Gastroesophageal sphincter (tissue), 4 donors: ENCODE measurements at places on chromosomes 11 and 22.
A peak's percentile ranks its signal among the peaks of the same experiment; 100 is the strongest.

- ATAC-seq = no peak
These were observed 198.5 kb upstream of the MTNR1B start for GRCh38 chr11:92770981-92771380.

DNA sequence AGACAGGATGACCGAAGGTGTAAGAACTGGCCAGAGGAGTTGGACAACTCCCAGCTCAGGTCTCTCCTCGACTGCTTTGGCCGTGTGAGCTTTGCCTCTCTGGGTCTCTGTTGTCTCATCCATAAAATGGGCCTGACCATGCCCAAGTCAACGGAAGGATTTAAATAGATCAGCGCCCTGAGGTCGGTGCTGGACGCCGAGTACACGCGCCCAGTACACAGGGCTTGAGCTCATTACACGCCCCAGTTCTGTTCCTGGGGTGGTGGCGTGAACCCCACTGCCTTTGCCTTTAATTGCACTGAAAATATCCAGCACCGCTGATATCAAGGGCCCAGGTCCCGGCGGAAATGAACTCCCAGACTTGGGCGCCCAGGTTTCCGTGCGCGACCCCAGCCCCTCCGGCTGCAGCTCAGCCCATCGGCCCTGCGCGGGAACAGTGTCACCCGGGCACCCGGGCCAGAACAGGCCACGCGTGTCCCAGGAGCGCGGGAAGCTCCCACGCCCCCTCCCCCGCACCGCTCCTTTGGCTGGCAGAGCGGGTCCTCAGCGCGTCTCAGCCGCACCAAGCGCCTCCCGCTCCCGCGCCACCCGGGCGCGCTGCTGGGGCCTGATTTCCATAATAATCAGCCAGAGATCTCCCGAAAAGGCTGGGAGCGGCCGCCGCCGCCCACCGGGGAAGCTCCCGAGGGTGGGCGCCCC is 42.2 kb downstream of the CYTH4 start:
- no peak for ATAC-seq

- no peak for ATAC-seq
These were observed 2326.6 kb upstream of the RAG2 start for GRCh38 chr11:38924644-38925043.

DNA sequence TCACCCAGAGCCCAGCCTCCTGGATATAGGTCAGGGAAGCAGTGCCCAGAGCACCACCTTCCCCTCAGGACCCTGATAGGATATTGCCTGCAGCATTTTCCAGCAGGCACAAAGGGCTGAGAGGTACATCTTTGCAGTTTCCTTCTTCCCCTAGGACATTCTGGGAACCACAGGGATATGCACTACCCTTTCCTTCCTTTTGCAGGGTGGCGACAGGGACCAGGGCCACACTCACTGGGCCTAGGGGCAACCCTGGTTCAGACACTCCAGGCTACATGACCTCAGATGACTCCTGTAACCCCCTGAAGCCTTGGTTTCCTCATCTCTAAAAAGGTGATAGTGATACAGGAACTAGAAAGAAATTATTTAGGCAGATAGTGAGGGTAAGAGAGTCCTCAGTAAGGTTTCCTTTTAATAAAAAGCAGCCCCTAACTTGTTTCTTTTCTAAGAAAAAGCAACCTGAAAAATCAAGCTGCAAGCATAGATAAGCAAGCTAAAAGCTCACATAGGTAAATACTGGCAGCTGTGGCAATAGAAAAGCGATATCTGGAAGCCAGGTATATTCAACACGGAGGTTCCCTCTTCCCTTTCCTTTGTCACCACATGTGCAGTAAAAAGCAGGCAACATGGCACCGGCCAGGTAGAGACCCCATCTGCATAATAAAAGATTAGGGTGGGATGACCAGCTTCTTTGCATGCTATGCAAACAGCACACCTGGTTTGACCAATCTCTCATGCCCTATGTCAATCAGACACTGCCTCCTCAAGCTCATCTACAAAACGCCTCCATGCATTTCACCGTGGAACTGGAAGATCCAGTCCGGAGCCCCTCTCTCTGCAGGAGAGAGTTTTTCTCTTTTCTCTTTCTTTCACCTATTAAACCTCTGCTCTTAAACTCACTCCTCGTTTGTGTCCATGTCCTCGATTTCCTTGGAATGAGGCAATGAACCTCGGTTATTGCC is 13.2 kb upstream of the MRGPRX2 start:
- no peak for ATAC-seq

- ATAC-seq = no peak
These were observed 13.7 kb downstream of the PDHX start for GRCh38 chr11:34929794-34930763.

GRCh38 chr11:59761993-59762392 is 6.8 kb downstream of the STX3 start:
- ATAC-seq = no peak

DNA sequence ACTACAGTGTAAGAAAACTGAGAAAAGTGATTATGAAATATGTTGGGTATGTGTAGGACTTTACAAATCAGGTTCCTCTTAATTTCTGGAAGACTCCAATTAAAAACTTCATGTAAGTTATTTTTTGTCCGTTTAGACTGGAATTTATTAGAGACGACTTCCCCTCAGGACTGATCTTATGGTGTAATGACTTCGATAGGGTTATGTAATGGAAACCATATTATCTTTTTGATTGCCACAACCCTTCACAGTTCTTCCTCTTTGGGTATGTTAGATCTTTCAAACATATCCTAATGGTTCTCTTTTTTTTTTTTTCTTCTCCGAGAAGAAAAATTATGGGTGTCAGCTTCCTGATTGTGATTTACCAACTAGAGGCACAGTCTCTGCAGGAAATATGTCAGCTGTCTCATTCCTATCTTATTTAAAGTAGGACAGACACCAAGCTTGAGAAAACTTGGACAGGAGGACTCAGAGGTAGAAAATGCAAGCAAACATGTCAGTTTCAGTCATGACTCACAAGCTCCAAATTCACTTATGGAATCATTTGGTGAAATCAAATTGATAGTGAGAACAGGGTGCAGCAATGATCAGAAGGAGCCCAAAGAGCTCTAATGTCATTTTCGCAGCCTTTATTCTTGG is 11.1 kb upstream of the LDLRAD3 start:
- no peak for ATAC-seq

GRCh38 chr22:42957958-42958357 is 57.0 kb downstream of the PACSIN2 start:
- no peak for ATAC-seq

DNA sequence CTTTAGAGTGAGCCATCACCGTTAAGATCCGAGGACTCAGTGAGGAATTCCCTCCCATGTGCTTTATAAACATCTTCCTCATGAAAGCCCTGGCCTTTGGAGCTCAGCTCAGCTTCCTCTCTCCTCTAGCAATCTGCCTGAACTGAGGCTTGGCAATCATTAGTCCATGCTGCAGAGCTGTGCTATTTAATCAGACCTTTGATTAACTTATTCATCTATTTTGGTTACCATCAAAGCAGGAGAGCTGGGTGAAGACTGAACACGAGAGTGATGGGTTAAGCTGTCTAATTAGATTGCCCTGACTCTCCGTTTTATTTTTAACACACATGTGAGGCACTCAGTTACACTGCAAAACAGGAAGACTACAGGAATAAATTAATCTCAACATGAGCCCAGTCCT is 351.3 kb downstream of the LARGE1 start:
- no peak for ATAC-seq

GRCh38 chr11:121449626-121450025 is 2.5 kb upstream of the SORL1 start:
- ATAC-seq = no peak

DNA sequence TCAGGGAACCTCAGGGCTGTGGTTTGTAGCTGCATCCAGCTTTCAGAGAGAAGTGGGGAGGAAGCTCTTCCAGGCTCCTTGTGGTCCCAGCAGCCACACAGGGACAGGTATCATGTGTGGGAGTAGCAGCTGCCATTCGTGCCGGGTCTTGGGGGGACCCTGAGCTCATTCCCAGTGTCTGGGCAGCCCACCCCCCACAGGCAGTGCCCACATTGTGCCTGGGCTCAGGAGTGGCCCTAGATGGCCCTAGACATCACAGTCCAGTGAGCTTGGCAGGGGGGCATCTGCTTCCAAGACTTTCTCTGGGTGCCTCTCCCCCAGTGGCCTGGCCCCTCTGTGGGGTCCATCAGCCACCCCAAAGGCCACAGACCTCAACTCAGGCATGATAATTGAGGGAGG is 619.7 kb downstream of the BRD1 start:
- no peak for ATAC-seq

GRCh38 chr22:44305888-44306287 is 6.9 kb downstream of the SHISAL1 start:
- peak; percentile 50 for ATAC-seq

GRCh38 chr22:38578505-38578904 is 8.5 kb upstream of the DMC1 start:
- no peak for ATAC-seq

GRCh38 chr11:108743851-108744250 is 79.0 kb downstream of the DDX10 start:
- no peak for ATAC-seq

GRCh38 chr11:95715777-95716241 is 73.8 kb downstream of the FAM76B start:
- no peak for ATAC-seq

GRCh38 chr11:73149105-73149504 is 7.0 kb upstream of the FCHSD2 start:
- ATAC-seq = peak; percentile 29

- ATAC-seq = no peak
These were observed 1.5 kb downstream of the DGAT2 start for GRCh38 chr11:75770102-75770501.
